Natural killer cell (primary cell): ENCODE measurements at places on chromosomes 6 and 20. TPM values are rescaled to one million over a fixed set of nuclear protein-coding genes. Genes with fewer than 3 reads are reported as not detected.

Gene ERVFRD-1
- total RNA-seq, result not detected

Gene FRK
- total RNA-seq, result not detected

Gene IL17F
- not detected for total RNA-seq

Gene PDE7B
- 0.18 TPM for total RNA-seq

Gene POLR1H
- total RNA-seq, result 28.5 TPM

Gene AGPAT4
- 24.5 TPM for total RNA-seq
